ENCODE measurements at places on chromosomes 11 and 22.

DNA sequence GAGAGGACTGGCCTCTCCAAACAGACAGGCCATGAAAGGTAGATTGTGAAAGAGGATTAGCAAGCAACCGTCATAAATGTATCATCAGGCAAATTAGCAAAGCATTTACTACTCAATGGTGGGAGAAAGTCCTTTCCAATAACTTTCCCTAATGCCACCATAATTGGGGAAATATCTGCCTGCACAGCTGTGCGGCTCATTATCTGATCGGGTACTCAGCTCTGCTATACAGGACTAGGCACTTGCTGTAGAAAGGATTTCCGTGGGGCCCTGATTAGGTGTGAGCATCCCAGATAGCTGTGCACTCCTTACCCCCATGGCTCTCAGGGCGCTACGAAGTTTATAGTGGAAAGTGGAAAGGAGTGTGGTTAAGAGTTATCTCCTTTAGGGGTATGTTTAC is 309.7 kb upstream of the PLET1 start:
- DNase-seq, result no peak

DNA sequence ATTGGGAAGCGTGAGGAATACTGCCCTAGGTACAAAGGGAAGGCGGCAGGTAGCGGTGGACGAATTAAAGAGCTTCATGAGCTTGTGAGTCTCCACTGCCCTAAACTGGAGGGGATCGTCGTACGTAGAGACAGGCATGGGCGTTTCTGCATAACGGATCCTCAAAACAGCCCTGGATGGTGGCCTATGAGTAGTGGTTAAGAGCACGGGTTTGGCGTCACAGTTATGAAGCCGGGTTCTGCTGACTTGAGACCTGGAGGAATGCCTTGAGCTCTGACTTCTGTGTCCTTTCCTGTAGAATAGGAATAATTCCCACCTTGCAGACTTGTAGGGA is 335 bp downstream of the TMEM138 start:
- DNase-seq, result no peak

DNA sequence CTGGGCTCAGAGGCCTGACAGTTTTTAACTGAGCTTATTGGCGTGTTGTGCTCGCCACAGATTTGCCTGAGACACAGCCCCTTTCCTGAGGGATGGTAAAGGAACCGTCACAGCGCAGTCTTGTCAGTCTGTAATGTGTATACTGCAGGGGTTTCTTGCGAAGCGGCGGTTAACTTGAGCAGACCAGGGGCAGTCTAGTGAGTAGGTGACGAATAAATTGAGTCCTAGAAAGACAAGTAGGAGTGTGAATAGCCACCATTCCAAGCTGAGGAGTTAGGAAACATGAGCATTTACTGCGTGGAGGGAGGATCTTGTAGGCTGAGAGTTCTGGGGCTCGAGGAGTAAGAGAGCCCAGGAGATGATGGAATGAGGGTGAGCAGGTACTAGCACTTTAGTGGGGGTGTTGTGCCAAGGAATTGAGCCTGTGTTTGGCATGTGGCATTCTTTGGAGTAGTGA is 1.4 kb downstream of the MED15 start:
- no peak for DNase-seq

DNA sequence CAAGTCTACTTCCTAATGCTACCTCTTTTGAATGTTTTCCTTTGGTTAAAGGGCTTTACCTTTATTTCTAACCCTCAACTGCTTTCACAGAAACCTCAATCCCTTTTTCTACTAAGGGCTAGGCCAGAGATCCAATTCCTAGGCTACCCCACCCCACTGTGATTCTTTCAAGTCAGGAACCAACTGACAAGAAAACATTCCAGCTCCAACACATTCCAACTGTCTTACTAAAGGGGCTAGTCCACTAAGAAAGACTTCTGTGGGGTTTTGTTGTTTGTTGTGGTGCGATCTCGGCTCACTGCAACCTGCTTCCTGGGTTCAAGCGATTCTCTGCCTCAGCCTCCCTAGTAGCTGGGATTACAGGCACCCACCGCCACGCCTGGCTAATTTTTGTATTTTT is 151.3 kb downstream of the APOL5 start:
- no peak for DNase-seq

GRCh38 chr22:32527756-32528155 is 53.1 kb downstream of the FBXO7 start:
- DNase-seq, result no peak

DNA sequence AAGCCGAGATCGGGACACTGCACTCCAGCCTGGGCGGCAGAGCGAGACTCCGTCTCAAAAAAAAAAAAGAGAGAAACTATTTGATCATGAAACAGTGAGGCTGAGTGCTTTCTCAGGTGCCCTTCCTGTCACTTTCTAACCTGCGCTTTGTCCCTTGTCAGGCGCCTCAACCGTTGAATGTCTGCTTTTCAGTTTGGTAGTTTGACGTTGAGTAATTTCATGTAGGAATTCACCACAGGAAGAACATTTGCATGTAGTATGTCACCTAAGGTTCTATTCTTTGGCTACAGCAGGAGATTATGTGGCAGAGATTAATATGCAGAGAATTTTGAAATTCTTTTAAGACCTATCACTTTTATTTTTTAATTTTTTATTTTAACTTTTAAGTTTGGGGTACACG is 57.2 kb downstream of the PPFIA1 start:
- no peak for DNase-seq

- DNase-seq, result no peak
Observed at GRCh38 chr11:9069256-9069655, 22.1 kb downstream of the SCUBE2 start.

DNA sequence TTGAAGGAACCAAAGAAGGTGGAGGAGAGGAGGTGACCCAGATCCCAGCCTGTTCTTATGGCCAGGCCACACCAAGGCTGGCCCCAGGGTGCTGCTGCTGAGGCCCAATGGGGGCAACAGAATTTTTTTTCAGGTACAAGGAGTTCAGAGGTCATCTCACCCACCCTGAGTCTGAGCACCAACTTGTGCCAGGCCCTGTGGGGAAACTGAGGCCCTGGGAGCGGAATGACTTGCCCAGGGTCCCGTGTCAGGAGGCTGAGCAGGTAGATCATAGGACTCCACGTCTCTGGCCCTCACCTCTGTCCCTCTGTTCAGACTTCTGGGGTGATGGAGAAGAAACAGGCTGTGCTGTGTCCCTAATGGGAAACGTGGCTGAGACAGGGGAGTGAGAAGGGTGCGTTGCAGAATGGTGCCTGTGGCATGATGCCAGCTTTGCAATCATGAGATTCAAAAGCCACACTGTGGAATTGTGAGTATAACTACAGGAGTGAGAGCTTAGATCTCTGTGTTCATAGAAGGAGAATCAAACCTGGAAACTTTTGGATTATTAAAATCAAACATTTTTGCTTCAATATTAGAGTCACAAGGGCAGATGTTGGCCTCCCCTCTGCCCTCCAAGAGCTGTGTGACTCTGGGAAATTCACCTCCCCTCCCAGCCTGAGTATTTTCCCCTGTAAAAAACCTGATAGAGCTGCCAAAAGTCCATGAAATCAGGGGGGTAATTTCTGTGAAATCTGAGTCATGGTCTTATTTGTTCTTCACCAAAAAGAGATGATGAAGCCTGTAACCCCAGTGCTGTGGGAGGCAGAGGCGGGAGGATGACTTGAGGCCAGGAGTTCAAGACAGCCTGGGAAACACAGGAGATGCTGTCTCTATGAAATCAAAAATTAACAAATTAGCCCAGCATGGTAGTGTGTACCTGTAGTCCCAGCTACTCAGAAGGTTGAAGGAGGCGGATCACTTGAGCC is 874 bp downstream of the APOL1 start:
- DNase-seq, result no peak

Measured in activated CD4-positive, alpha-beta T cell treated with anti-CD3 and anti-CD28 coated beads for 24 hours (primary cell).